ENCODE measurements at places on chromosomes 2 and 18. TPM values are rescaled to one million over a fixed set of nuclear protein-coding genes. Genes with fewer than 3 reads are reported as not detected.
A peak's percentile ranks its signal among the peaks of the same experiment; 100 is the strongest.

DNA sequence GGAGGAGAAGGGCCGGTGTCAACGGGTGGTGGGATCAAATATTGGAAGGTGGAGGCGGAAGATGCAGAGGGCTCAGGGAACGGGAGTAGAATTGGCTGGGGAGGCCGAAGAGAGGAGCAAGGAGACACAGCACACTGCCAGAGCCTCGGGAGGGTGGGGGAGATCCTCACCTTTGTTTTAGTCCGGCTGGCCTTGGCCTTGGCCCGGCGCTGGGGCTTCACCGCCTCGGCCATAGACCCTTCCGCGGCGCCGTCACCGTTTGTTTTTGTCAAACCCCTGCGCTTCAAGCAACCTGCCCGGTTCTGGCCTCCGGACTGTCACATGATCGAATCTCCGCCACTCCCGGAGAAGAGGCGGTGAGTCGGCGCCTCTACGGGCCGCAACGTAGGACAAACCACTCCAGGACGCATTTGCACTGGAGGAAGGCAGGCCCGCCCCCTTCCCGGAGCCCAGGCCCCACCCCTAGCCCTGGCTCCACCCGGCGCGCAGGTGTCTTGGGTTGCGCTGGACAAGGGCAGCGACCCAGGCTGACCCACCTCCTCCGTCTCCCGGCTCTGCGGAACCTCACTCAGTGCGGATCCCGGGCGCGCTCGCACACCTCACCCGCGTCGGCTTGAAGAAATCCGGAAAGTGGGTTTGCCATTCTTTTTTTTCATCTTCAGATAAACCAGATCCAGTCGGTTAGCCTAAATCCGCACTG is at the start of gene EPG5:
TSS of gene EPG5 (minus strand) at position 323 of the 700 bp plus-strand sequence. CDS start at position 233, 90 bp downstream.
- peak; percentile 95 for DNase-seq

DNA sequence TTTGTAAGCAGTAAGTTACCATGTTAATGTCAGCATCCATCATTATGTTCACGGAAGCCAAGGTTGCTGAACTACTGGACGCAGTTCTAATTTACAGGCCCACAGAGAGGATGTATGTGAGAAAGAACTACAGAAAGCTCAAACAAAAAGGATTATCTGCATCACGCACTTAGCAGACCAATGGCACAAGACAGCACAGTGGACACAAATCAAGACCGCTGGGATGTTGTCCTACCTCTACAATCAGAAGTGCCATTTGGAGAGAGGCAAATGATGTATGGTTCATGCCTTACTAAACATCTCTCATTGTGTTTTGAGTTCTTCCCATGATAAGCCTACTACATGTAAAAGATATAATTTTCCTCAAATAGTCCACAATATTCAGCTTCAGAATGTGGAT is 330.7 kb upstream of the CHAC2 start:
- no peak for DNase-seq

GRCh38 chr2:38075507-38076151 is at the start of gene CYP1B1:
TSS of gene CYP1B1 (minus strand) at chr2:38076151. CDS start at chr2:38075388, 763 bp downstream.
- DNase-seq = no peak

GRCh38 chr2:709138-709765 is 32.0 kb upstream of the TMEM18 start:
- DNase-seq = no peak

DNA sequence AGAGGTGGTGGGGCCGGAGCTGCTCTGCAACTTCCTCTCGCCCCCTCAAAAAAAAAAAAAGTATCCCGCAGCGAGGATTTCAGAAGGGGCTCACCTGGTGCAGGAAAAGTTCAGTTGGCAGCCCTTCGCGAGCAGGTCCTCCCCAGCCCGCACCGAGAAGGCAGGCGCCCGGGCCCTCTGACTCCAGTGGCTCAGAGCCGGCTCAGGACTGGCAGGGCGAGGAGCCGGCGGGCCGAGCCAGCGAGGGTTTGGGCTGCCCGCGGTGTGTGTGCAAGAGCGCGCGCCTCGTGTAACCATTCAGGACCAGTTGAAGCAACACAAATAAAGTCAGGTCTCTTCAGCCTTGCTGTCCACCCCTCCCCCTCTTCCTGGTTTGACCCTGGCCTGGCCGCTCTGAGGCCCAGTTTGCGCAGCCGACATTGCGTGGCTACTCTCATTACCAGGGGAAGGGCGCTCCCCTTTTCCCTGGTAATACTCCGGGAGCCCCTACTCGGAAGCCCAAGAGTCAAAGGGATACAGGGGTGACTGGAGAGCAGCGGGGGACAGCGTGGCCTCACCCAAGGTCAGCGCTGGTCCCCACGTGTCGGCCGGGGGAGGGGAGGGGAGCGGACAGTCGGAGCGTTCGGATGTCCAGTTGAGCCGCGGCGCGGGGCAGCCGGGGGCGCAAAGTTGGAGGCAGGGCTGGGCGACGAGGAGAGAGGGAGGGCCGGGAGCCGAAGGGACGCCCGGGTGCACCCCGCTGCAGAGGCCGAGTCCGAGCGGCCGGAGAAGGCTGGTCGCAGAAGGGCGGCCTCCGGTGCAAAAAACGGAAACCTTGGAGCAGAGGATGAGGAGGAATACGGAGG is 12.3 kb downstream of the EN1 start:
- no peak for DNase-seq

- no peak for DNase-seq
These were observed 929.2 kb upstream of the SOX11 start for GRCh38 chr2:4762951-4763376.

DNA sequence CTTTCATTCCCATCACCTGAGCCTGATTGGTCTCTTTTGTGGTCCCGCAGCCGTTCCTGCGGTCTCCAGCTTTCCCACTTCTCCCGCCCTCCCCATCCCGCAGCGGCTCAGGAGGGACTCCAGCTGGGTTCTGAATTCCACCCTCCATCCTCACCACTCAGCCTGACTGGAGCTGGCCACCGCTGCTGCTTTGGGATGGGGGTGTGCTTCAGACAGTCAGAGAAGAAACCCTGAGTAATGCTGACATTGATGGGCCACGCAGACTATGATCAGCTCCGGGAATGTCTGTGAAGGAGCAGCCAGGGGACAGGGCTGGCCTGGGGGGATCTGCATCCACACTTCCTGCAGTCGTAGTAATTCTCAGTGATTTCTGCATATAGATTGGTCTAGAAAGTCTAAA is 45.9 kb upstream of the TXNDC2 start:
- no peak for DNase-seq

GRCh38 chr2:112904883-112905282 is 6.1 kb upstream of the IL37 start:
- no peak for DNase-seq

DNA sequence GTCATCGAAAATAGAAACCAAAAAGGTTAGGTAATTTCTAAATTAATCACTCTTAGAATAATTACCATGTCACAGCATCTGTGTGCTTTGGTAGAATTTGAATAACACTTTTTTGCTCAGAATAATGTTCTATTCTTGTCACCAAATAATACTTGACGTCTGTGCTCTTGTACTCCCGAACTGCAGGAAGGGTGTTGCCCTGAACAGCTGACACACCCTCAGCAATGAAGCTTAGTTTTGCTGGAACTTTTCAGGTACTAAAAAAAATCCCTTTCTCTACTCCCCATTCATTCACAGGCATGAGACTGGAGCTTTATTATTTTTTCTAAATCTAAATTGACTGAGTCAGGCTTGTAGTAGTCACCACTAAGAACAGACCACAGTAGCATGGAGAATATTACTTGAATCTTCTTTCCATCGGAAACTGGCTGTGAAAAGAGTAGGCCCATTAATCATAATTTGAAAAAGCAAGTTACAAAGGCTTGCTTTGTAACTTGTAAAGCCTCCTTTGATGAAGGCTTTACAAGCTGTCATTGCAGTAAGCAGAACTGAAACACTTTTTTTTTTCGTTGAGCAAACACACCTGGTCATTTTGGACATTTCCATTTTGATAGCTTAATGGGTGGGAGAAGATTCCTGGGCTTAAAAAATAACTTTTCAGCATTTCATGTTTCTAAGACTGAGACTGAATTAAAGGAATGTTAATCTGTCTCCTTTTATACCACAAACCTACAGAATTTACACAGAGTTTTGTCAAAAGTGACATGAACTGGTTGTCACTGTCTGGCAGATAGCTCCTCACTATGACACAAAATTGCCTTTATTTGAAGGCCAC is 70.3 kb upstream of the PELI1 start:
- no peak for DNase-seq

DNA sequence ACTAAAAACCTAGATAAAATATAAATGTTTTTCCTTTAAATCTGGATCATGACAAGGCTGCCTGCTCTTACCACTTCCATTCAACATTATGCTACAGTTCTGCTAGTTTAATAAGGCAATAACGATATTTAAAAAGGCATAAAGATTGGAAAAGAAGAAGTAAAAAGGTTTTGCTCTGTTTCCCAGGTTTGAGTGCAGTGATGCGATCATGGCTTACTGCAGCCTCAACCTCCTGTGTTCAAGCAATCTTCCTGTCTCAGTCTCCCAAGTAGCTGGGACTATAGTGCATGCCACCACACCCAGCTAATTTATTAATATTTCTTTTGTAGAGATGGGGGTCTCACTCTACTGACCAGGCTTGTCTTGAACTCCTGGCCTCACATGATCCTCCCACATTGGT is 40.8 kb downstream of the PROKR1 start:
- no peak for DNase-seq

GRCh38 chr2:6089474-6089873 is 397.3 kb downstream of the SOX11 start:
- DNase-seq = no peak

DNA sequence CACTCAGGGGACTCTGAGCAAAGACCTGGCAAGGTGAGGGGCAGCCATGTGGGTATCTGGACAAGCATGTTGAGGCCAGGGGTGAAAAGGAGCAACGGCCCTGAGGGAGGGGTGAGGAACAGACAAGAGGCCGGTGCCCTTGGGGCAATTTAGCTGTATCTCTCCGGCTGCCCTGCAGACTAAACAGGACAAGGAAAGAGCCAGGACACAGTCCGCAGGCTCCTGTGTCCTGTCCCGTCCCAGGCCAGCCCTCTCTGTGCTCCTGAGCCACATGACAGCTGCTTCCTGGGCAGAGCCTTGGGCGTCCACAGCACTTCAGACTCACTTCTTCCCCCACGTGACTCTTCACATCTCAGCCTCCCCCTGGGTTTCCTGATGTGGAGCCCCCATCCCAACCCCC is 206.1 kb downstream of the KLHL29 start:
- DNase-seq = no peak

DNA sequence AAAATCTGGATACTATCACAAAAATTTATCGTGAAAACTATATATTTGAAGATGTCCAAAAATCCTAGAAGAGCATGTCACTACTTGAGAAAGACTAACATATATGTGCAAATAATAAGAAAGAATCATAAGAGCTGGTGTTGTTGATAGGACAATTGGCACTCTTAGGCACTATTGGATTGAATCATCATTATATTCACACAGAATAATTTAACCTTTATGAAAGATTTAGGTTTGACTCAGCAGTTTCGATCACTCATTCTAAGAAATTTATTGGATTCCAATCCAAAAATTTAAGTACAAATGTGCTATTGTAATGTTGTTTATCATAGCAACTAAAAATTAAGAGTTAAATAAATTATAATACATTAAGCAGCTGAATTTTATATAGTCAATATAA is 503.6 kb downstream of the SPAG16 start:
- no peak for DNase-seq

- DNase-seq = no peak
These were observed 119.6 kb downstream of the INSIG2 start for GRCh38 chr2:118207889-118208288.

DNA sequence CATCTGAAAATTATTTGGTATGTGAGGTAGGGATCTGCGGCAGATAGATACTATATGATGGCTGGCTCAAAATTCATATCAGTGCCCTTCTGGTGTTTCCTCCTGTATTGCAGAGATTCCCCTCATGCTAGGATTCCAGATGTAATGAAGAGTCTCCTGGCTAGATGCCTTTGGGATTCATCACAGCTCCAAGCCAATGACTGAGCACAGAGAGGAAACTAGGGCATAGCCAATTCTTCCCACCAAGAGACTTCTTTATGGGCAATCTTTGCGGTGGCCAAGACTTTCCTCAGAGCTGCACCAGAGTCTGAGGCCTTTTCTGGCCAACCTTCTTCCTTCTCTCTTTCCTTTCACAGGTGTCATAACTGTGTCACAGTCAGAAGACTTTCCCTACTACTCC is 25.5 kb upstream of the CIB4 start:
- DNase-seq = no peak

GRCh38 chr18:62026586-62026985 is 133.8 kb upstream of the RNF152 start:
- no peak for DNase-seq

DNA sequence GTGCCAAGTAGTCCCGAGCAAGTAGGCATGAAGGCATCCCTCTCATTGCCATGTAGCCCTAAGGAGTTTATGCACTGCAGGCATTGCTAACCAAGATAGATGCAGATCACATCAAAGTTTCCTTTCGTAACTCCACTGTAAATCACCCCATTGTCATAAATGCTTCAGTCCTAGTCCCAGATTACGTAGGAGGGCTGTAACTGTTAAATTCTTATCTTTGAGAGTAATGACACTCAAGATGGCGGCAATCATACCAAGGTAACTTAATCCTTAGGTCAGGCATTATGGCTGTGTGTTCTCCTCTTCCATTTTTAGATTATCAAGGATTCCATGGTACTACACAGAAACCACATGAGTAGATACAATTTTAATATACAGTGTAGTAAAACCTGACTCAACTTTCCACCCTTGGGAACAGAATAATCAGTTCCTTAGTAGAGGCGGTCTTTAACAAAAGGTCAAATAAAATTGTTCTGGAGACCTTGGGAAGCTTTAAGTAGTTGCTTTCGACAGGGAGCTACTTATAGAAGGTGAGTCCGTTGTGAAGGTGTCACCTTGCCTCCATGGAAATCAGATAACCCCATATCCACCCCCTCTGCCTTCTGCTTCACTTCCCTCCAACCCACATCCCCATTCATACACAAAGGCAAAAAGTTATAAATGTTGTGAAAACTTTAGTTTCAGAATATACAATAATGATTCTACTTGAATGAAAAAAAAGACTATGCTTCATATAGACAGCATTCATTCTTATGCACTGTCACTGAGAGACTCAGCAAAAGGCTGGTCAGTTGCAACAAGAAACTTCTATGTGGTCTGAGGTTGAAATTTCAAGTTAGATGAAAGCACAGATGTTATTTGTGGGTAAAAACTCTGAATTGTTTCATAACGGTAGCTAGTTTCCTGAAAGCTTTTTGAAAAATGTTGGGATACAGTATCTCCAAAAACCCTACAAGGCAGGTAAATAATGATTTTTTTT is 64.8 kb upstream of the GALNT5 start:
- no peak for DNase-seq

DNA sequence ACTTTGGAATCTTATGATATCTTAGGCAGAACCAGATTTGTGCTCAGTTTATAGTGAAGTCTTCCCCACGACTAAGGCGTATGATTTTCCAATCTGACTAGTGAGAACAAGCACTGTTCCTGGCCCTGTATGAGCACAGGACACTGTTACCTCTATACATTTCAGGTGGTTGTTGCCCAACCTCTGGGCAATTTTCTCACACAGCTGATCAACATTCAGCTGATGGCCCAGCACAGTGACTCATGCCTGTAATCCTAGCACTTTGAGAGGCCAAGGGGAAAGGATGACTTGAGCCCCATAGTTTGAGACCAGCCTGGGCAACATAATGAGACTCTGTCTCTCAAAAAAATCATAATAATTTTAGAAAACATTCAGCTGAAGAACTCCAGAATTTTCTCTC is 119.5 kb downstream of the ASXL3 start:
- no peak for DNase-seq

GRCh38 chr2:41180387-41180786 is 728.5 kb upstream of the SLC8A1 start:
- DNase-seq = no peak

The CRYGD gene
- total RNA-seq = not detected

The STON1 gene
- 16.2 TPM for total RNA-seq

The RTP5 gene
- 0.21 TPM for total RNA-seq

The SCN2A gene
- total RNA-seq = 0.29 TPM

The IL36A gene
- not detected for total RNA-seq

The MAPK4 gene
- total RNA-seq = 14.3 TPM

The CAPN13 gene
- total RNA-seq = 67.4 TPM
